ENCODE measurements at places on chromosomes 11 and 22. TPM values are rescaled to one million over a fixed set of nuclear protein-coding genes. Genes with fewer than 3 reads are reported as not detected.

DNA sequence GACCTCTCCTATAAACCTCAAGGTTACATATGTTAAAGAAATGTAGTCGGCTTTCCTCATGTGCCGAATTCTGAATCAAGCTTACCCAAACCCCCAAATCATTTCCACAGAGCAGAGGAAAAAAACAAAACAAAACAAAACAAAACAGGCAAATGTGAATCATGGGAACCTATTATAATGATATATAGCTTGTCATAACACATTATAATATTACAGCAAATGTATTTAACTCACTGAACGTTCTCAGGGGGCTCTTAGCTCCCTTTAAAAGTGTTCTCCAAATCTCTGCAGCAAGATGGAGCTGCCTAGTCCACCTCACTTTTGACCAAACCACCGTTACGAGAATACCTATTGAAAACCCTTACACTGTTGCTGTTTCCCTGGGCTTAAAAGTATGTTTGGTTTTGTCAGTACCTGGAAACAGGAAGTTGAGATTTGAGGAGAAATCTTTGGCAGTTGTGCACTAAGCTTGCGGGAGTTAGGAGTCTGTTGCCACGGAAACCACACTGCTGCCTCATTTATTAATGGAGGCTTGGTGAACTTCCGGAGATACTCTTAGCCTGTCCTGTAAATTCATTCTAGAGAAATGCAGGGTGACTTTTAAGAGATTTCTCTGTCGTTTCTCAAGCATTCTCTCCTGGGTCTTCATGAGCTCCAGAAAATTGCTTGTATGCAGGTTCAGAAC is 167.0 kb upstream of the RASSF10 start:
- peak; percentile 89 for DNase-seq

- no peak for DNase-seq
These were observed 24.3 kb upstream of the TRAF6 start for GRCh38 chr11:36534276-36534840.

GRCh38 chr22:43880541-43880991 is 11.2 kb downstream of the PNPLA5 start:
- DNase-seq, result no peak

DNA sequence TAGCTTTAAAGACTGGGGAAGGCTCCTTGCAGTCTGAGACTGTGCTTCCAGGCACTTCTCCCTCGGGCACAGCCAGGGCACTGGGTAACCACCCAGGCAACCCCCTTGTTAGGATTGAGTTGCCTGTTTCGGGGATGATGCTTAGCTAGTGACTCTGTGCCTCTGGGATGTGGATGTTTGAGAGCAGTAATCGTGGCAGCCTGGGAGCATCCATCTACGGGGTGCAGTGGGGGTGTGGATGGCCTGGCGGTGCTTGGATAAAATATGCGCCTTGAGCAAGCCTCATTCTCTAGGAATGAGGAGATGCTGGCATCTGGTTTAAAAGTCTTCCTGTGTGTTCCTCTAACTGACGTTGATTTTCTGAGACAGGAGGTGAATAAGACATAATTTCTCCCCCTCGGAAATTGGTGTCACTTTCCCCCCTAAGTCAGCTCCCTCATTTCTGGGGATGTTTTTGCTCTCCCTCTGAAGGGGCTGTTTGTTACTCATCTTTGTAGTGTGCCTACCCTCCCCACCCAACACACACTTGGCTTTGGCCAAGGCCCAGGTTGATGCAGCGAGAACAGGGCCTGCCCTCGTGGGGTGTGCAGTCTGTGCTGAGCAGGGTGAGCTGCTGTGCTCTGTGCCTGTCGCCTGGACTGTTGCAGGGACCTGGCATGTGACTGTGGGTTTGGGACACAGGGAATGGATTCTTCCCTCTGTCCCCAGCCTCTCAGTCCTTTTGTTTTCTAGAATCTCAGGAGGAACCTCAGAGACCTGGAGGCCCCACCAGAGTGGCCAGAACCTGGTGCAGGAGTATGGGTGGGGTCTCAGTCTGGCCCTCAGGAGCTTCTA is 2.0 kb downstream of the GNAZ start:
- no peak for DNase-seq

GRCh38 chr22:49068861-49069500 is 758.7 kb downstream of the BRD1 start:
- DNase-seq, result no peak

GRCh38 chr11:96167787-96168186 is 175.2 kb downstream of the MAML2 start:
- DNase-seq, result no peak

DNA sequence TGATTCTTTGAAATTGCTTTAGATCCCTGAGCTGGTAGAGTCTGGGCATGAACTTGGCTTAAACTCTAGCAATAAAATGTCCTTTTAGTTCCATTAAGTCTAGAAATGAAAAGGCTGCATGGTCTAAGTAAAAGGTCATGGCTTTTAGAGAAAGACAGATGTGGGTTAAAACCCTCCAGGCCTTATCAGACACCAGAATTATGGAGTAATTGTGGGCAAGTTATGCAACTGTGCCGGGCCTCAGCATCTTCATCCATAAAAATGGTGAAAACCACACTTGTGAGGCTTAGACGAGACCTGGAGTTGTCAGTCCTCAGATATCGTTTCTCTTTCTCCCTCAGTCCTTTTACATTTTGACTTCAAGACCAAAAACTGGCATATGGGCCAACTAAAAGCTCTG is 597.9 kb upstream of the KIRREL3 start:
- no peak for DNase-seq

GRCh38 chr11:16973338-16973964 is 40.8 kb downstream of the PLEKHA7 start:
- DNase-seq, result no peak

DNA sequence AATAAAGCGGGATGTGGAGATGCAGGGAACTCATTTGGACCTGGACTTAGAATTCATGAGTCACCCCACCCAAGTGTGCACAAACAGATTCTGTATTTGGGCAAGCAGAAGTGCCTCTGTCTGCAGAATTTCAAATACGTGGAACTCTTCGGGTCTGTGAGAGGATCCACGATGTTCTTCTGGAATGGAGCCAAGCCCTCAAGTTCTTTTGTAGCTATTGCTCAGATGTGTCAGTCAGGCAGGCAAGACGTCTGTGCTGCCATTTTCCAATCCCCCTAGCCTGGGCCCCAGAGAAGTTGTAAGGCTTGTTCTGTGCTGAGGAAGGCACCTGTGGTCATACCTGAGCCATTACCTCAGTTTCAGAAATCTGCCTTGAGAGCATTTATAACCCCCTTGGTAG is 132.8 kb upstream of the RASSF10 start:
- DNase-seq, result no peak

- DNase-seq, result no peak
These were observed 34.0 kb upstream of the EMID1 start for GRCh38 chr22:29171721-29172120.

- no peak for DNase-seq
These were observed 5.3 kb downstream of the KCNK7 start for GRCh38 chr11:65590240-65590738.

- no peak for DNase-seq
These were observed 960.1 kb downstream of the NTM start for GRCh38 chr11:132330515-132330914.

GRCh38 chr11:101929294-101929915 is 13.1 kb upstream of the ANGPTL5 start:
- DNase-seq, result no peak

- no peak for DNase-seq
These were observed 247.6 kb downstream of the BRD1 start for GRCh38 chr22:49580024-49580423.

GRCh38 chr11:61484541-61484940 is 24.0 kb upstream of the LRRC10B start:
- DNase-seq, result no peak

GRCh38 chr11:92383430-92383829 is 158.8 kb downstream of the FAT3 start:
- no peak for DNase-seq

GRCh38 chr22:33209930-33210784 is 152.0 kb upstream of the SYN3 start:
- DNase-seq, result peak; percentile 15

DNA sequence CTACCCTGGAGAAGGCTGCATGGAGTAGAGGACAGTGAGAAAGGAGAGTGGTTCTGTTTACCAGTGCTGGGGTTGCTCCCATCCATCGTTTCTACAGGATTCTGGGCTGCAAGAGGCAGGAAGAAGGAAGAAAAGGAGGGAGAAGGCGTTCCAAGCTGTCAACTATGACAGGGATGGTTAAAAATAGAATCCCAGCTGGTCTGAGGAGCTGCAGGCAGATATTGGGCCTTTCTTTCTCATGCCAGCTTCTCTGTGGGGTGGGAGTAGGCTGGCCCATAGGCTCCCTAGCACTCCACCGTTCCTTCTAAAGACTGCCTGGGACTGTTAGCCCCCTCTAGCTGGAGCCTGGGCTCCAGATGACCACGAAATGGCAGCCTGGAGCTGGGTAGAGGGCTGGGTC is 13.6 kb downstream of the CCKBR start:
- DNase-seq, result no peak

- peak; percentile 11 for DNase-seq
These were observed 55.3 kb upstream of the ALKBH3 start for GRCh38 chr11:43825217-43825816.

GRCh38 chr22:11616811-11617210 is 3911.2 kb upstream of the OR11H1 start:
- DNase-seq, result no peak

DNA sequence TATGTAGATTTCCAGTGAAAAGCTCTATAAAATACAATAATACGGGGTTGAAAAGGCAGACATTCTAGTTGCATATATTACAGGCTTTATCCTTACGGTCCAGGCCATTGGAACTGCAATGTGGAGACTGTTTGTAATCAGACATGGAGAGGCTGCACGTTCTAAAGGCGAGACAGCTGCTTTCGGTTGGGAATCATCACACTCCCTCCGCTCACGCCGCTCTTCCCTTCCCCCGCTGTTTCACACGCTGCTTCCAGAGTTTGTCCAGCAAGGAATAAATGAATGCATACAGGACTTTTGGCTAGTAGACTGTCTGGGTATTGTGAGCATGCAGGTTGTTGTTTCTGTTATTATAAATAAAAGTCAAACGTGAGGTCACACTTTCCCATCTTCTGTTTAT is 13.5 kb upstream of the EFCAB6 start:
- DNase-seq, result no peak

GRCh38 chr11:68641880-68642279 is 42.5 kb upstream of the GAL start:
- no peak for DNase-seq

GRCh38 chr11:110268441-110268840 is 28.0 kb downstream of the RDX start:
- no peak for DNase-seq

GRCh38 chr22:37752189-37753087 is 55.3 kb upstream of the GCAT start:
- DNase-seq, result peak; percentile 92

GRCh38 chr11:121722431-121723245 is 269.9 kb upstream of the SORL1-AS1 start:
- DNase-seq, result peak; percentile 71

- DNase-seq, result no peak
These were observed 60.8 kb downstream of the FBLN1 start for GRCh38 chr22:45563362-45564040.

DNA sequence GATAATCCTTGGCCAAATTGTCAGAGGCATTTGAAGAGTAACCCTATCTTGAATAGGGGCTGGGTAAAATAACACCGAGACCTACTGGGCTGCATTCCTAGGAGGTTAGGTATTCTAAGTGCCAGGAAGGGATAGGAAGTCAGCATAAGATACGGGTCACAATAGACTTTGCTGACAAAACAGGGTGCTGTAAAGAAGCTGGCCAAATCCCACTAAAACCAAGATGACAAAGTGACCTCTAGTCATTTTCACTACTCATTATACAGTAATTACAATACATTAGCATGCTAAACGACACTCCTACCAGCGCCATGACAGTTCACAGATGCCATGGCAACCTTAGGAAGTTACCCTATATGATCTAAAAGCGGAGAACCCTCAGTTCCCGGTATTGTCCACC is 964 bp upstream of the REXO2 start:
- DNase-seq, result no peak

GRCh38 chr11:40688369-40688768 is 771.1 kb downstream of the LRRC4C start:
- no peak for DNase-seq

DNA sequence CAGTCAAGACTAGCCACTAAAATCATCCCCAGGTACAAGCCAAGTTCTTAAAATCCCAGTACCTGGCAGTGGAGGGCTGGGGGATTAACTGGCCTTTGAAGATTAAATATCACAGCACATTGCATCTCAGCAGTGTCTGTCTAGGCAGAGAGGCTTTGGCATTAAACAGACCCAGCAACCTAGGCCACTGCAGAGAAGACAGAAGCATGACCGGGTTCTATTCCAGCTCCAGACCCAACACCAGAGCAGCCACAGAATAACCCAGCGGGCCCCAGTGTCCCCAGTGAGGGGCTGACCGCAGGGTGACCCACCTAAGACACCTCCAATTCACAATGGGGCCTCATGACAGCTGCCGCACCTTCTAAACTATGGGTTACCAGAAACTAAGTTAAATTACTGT is 88.2 kb downstream of the SHANK2 start:
- DNase-seq, result no peak

DNA sequence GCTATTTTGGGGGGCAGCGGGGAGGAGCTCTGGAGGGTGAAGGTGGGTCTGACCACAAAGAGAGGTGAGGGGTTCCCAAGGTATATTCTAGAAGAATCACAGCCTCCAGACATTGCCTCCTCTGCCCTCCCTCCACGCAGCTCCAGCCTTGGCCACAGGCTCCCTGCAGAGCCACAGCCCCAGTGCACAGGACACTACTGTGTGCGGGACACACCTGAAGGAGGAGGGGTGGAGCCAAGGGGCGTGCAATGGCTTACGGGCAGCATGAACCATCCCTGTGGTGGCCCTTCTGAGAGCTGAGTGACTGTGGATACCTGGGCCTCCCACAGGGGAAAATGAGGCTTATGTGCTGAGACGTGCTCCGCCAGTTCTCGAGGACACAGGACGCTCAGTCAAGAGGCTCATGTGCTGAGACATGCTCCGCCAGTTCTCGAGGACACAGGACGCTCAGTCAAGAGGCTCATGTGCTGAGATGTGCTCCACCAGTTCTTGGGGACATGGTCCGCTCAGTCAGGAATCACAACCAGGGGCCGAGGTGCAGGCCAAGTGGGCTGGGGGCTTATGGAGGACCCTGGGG is 417.3 kb downstream of the SHANK2 start:
- DNase-seq, result no peak

- DNase-seq, result no peak
These were observed 69.9 kb downstream of the PACSIN2 start for GRCh38 chr22:42945027-42945426.

DNA sequence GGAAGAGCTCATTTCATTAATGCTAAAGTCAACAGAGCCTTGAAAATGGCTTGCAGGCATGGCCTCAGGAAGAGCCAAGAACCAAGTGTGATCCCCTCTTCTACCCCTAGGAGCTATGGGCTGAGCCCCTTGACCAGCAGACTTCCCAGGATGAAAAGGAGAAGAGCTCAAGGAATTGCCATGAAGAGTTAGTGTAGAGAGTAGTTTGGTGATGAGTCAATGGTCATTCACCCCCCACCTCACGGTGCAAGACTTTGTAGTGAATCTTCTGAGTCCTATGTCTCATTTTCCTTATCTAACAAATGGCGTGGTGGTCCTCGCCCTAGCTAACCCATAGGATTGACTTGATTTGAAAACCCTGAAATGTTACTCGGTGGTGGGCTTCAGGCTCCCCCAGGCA is 422.4 kb upstream of the CADM1 start:
- no peak for DNase-seq

GRCh38 chr11:83709434-83709833 is 423.3 kb upstream of the CCDC90B start:
- no peak for DNase-seq

CD3E gene
- not detected for total RNA-seq

RCE1 gene
- total RNA-seq, result 19.1 TPM

CCND1 gene
- 302 TPM for total RNA-seq

OR9I1 gene
- total RNA-seq, result not detected

APLP2 gene
- 1,159 TPM for total RNA-seq

ART5 gene
- not detected for total RNA-seq

YWHAH gene
- total RNA-seq, result 111 TPM

PACSIN2 gene
- 68.0 TPM for total RNA-seq

Data from dermis microvascular lymphatic vessel endothelial cell (primary cell).